ENCODE measurements at places on chromosomes 1 and 21.
A peak's percentile ranks its signal among the peaks of the same experiment; 100 is the strongest.

- DNase-seq: no peak
These were observed 71.8 kb downstream of the CLSTN1 start for GRCh38 chr1:9751971-9752370.

DNA sequence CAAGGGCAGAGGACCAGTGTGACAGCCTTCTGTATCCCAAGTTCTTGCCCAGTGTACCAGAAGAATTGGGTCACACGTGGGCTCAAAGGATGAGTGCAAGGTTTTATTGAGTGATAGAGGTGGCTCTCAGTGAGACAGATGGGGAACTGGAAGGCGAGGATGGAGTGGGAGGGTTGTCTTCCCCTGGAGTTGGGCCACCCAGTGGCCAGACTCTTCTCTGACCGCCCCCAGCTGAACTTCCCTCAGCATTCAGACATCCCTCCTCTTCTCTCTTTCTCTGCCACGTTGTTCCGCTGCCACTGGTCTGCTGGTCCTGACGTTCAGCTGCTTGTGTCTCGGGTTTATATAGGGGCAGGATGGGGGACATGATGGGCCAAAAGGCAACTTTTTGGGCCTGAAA is 150.1 kb upstream of the IVNS1ABP start:
- no peak for DNase-seq

DNA sequence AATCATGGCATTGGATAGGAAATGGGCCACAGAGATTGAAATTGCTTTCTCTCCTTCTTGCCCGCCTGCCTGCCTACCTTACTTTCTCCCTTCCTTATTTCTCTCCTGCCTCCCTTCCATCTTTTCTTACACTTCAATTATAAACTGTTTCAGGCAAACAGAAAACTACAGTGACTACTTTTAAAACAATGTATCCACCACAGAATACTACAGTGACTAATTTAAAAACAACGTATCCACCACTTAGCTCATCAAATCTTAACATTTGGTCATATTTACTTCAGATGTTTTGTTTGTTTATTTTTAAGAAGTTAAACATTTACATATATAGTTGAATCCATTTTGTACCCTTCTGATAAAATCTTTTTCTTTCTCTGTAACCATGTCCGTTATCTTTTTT is 54.4 kb downstream of the SNRPE start:
- DNase-seq: no peak

DNA sequence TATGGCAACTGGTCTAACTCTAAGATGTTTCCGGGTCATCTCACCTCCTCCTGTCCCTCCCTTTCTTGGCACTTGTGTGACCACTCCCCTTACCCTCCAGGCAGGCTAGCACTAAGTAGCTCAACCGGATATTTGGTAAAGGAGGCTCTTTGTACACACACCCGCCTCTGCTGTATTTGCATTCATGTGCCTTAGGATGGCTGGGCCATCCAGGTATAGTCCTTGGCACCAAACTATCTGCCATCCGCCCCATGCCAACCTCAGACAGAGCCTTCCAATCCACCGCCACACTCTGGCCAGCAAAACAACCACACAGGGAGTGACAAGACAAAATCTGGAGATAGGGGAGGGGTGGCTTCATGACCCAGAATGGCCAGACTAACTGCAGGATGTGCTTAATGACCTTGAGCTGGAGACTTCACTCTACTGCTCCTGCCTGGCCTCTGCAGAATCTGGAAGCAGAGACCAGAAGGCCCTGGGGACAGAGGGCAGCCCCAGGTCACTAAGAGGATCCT is 59.5 kb downstream of the CDK18 start:
- DNase-seq: no peak

- no peak for DNase-seq
These were observed 31.1 kb downstream of the H3-3A start for GRCh38 chr1:226093621-226094020.

DNA sequence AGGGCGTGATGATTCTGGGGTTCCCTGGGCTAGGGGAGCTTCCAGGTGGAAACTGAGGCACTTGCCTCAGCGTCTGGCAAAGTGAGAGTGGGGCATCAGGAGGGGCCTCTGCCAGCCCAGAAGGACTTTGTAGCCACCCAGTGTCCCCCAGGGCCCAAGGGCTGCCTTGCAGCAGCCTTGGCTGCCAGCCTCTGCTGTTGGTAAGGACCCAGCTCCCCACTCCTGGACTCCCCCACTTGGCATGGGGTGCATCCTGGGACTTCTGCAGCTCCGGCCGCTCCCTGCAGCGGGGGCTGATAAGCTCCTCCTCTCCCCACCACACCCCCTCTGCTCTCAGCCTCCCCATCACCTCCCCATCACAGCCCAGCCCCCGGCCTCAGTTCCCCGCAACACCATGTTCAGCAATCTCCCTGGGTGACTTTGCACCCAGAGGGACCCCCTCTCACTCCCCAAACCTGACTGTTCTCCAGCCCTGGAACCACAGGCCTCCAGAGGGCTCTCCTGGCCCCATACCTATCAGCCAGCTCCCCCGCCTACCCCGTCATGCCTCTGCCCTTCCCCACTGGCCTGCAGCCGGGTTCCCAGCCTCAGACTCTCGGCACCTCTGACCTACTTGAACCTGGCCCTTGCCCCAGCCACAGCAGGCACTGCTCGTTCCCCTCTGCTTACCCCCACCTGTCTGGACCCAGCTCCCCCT is 113.0 kb downstream of the CRYAA start:
- DNase-seq: no peak

- DNase-seq: no peak
These were observed 75.1 kb downstream of the ARHGEF10L start for GRCh38 chr1:17614586-17614985.

GRCh38 chr1:225458222-225458631 is 30.4 kb upstream of the LBR start:
- no peak for DNase-seq

GRCh38 chr1:102234753-102235359 is 238.1 kb upstream of the OLFM3 start:
- DNase-seq: no peak

GRCh38 chr1:4657960-4658541 is 3.6 kb downstream of the AJAP1 start:
- DNase-seq: no peak

- peak; percentile 33 for DNase-seq
These were observed 33.2 kb downstream of the NHLH2 start for GRCh38 chr1:115807723-115808122.

- no peak for DNase-seq
These were observed 27.8 kb upstream of the DMRTA2 start for GRCh38 chr1:50450861-50451653.

DNA sequence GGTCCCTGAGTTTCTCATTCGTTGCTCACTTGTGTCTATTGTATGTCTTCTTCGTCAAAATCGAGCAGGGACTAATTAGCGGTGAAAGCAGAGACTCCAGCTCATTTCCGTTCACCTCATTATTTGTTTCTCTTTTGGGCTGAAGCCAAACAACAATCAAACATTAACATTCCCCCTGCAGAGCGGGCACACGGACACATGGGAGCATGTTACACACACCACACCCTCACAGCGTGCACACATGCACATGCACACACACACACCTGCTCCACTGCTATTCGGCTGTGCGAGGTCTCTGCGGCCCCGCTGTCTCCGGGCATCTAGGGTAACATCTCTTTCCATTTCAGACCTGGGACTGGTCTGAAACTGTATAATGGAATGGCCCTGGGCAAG is 58.5 kb upstream of the LRRC8D start:
- no peak for DNase-seq

GRCh38 chr1:183633676-183634343 is 1.8 kb downstream of the ARPC5 start:
- DNase-seq: peak; percentile 34

GRCh38 chr1:52435650-52436049 is 31.2 kb downstream of the PRPF38A start:
- no peak for DNase-seq

- DNase-seq: no peak
These were observed 473.7 kb downstream of the MATN1 start for GRCh38 chr1:30249446-30250337.

GRCh38 chr21:32207406-32207716 is 71.5 kb downstream of the MIS18A start:
- no peak for DNase-seq

DNA sequence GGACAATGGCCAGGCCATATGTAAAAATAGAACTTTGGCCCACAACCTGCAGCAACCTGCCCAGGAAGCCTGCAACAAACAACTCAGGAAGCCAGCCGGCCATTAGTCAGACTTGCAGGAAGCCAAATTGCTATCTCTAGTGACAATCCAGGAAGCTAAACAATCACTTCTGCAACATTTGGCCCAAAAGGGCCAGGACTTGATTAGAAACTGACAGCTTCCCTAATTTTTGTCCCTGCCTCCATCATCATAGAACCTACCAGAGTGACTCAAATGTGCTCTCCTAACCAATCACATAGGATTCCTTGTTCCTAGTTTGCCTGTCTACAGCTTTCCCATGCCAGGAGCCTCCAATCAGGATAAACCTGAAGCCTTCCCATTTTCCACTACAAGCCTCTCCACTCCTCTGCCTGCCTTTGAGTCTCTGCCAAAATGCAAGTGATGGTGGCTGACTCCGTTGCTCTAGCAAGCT is 639.3 kb downstream of the PTPRU start:
- peak; percentile 32 for DNase-seq

GRCh38 chr1:163928651-163929050 is 606.9 kb downstream of the NUF2 start:
- DNase-seq: no peak

DNA sequence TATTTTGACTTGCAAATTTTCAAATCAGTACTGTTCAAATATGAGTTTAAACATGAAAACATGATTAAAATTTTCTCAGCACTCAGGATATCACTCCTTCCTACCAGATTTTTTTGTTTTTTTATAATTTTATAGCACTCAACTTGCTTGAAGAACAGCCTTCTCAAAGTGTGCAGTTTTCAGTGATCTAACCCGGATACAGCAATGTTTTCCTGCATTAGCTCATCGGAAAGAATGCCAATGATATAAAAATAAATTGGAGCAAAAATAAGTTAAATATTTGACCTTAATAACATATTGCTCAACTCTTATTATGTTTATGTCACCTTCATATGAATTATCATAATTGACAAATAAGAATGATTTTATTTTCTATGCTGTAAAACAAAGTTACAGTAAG is 766.8 kb downstream of the USP25 start:
- no peak for DNase-seq

- DNase-seq: no peak
These were observed 57.2 kb downstream of the DPT start for GRCh38 chr1:168671782-168672181.

GRCh38 chr1:200217703-200218102 is 190.2 kb downstream of the NR5A2 start:
- no peak for DNase-seq

DNA sequence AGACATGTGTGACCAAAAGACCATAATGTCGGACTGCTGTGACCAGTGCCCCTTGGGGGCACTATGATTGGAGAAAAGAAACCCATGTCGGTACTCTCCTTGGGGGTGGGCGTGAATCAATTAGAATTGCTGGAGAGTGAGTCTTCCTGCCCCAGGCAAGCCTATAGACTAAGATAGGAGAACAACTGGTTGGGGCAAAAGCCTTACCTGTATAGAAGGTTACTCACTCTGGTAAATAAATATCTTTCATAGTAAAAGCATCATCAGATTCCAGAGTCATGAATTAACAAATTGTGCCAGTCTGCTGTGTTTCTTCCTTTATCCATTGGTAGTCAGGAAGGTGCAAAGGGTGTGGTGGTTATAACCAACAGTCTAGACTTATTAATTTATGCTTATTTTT is 2.9 kb upstream of the PTGFRN start:
- no peak for DNase-seq

GRCh38 chr1:41010345-41010744 is 11.2 kb downstream of the SLFNL1 start:
- DNase-seq: no peak

GRCh38 chr1:118186026-118186425 is 998 bp upstream of the SPAG17 start:
- DNase-seq: no peak

DNA sequence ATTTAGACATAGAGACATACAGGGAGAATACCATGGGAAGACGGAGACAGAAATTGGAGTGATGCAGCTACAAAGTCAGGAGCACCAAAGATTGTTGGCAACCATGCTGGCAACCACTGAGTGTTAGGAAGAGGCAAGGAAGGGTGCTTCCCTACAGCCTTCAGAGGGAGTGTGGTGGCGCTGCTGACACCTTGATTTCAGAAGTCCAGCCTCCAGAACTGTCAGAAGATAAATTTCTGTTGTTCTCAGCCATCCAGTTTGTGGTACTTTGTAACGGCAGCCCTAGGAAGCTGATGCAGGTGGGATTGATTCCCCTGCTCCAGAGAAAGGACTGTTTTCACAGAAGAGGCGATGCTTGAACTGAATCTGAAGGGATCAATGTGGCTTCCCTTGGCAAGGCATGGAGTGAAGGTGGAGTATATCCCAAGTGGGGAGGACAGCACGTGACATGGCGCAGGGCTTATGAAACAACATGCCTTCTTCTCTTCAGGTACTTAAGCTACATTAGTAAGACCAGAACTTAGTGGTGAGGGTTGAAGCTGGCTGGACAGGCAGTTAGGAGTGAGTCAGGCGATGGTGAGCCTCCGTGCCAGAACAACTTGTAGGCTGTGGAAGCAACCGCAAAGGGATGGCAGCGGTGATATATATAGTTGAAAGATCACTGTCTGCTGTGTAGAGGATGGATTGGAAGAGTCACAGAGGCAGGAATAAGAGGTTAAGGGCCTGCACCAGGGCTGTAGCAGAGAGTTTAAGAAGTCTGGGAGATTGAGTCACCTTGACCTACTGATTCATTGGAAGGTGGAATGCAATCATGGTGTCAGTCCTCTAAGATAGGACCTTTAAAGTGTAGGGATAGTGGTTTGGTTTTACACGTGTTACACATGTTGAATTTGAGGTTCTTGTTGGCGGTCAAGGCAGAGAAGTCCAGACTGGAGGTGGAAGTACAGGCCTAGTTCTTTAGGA is 2.1 kb downstream of the LEPR start:
- peak; percentile 86 for DNase-seq

DNA sequence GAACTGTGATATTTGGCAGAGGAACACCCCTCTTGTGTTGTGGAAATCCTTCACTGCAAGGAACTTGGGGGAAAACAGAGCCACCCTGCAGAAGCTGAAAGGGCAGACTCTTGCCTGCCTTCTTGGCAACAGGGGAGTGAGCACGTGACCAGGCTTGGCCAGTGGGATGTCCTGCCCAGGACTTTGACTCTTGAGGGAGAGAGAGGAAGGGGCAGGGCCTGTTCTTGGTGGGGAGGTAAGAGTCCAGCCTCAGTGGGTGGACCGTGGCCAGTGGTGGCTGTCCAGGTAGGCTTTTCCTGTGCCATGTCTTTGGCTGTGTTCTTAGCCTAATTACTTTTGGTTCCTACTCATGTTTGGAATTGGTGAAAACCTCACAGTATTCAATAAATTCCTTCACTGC is 8.6 kb upstream of the AK2 start:
- DNase-seq: peak; percentile 41

GRCh38 chr1:10980841-10981727 is 31.4 kb upstream of the TARDBP start:
- peak; percentile 55 for DNase-seq

- peak; percentile 41 for DNase-seq
These were observed 124.2 kb upstream of the LYPLAL1 start for GRCh38 chr1:219049501-219049900.

DNA sequence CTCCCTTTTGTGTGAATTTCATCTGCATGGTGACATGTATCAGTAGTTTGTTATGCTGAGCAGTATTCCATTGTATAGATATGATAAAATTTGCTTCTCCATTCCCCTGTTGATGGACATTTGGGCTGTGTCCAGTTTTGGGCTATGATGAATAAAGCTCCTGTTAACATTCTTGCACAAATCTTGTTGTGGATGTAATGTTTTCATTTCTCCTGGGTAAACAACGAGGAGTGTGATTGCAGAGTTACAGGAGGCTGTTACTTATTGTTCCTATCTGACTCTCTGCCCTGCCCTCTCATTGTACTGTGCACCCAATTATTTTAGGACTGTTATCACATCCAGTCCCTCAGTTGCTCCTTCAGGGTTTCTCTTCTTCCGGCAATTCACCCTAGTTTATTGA is 24.2 kb downstream of the MAPKAPK2 start:
- no peak for DNase-seq
